Thymus (tissue), 14 donors: ENCODE measurements at places on chromosomes 3 and 15.
A peak's percentile ranks its signal among the peaks of the same experiment; 100 is the strongest.

DNA sequence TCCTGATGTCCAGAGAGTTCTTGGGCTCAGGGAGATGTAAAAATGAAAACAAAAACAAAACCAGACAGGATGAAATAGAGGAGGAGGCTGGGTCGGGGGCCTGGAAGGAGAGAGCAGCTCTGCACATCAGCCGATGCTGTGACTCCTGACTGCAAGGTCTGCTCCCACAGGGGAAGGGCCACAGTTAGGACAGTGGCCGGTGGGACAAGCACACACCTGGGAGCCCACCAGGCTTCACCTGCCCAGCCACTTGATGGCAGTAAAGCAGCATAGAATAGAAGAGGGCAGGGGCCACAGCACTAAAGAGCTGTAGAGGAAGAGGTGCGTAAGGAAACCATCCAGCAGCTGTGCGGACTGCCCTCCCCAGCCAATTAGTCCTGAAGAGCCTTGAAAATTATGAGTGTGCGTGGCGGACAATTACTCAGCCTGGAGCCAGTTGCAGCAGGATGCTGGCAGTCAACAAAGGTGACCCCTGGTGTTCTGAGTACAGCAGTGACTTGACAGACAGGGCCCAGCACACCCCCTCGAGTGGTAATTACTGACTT, 29.8 kb downstream of the ALS2CL start:
- DNase-seq = no peak

- no peak for DNase-seq
Measured at GRCh38 chr15:40067921-40068624, 29.1 kb upstream of the SRP14 start.

- no peak for DNase-seq
Measured at GRCh38 chr3:179063945-179064560, 7.6 kb downstream of the ZMAT3 start.

DNA sequence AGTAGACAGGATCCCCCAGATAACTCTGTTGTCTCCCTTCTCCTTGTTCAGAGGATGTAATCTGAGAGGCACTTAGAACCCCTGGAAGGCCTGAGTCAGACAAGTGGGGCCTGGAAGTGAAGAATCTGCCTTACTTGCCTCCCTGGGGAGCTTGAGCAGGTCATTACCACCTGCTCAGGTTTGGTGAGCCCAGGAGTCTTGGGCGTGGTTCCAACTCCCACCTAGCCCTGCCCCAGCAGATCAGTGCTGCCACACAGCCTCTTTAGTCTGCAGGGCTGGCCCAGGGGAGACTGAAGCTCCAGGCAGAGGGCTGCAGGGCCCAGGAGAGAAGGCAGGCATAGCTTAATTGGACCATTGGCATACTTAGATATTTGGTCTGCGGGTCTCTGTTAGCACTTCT, 230.0 kb downstream of the ERC2 start:
- DNase-seq = no peak

DNA sequence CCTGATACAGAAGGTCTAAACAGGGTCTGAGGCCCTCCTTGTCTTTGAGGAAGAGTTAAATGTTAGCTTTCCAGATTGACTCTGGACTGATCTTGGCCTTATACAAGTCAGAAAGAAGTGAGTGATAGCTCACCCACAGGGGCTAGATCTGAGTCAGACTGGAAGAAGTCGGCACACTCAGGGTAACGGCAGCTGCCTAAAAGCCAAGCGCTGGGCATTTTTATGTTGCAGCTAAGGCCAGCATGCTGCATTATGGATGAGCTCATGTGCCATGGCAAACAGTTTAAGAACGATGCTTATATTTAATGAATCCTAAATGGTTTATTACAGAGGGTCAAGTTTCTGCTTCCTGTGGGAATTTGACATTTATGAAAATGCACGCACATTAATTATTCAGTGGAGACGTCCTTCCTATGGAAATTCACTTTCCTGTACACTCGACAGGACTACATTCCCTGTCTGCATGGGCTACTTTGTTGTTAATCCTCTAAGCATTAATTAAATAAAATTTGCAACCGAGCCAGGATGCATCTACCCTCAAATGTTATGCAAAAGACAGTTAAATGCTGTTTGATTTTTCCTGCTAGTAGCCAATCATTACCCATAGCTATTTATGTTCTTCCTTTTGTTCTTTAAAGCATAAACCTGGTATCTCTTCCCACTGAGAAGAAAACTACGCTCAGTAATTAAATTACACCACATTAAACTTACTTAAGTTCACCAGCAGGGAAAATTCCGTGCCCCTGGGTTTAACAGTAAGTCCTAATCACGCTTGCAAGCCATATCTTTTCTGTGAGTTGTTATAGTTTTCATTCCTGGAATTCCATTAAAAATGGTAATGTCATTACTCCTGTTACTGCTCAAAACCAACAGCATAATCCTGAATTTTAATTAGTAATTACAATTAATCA, 762.7 kb upstream of the CFAP20DC start:
- DNase-seq = no peak

- no peak for DNase-seq
Measured at GRCh38 chr3:64131725-64132469, 93.4 kb downstream of the PRICKLE2 start.

GRCh38 chr3:188860147-188860546, 311.6 kb upstream of the TPRG1 start:
- no peak for DNase-seq

- no peak for DNase-seq
Measured at GRCh38 chr3:183591881-183592521, 36.5 kb upstream of the KLHL6 start.

DNA sequence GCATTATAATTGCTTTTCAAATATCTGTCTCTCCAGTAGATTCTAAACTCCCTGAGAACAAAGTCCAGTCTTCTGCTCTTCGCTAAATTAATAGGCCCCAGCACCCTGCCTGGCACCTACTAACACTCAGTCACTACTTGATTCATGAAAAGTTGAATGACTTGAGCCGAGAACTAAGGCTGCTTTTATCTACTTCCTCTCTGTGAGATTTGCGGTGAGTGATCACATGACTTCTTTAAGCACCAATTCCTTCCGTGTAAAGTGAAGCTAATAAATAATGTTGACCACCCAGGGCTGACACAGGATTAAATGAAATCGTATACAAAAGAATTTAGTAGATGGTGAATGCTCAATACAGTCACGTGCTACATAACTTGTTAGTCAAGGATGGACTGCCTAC, 44.6 kb upstream of the PGPEP1L start:
- no peak for DNase-seq

DNA sequence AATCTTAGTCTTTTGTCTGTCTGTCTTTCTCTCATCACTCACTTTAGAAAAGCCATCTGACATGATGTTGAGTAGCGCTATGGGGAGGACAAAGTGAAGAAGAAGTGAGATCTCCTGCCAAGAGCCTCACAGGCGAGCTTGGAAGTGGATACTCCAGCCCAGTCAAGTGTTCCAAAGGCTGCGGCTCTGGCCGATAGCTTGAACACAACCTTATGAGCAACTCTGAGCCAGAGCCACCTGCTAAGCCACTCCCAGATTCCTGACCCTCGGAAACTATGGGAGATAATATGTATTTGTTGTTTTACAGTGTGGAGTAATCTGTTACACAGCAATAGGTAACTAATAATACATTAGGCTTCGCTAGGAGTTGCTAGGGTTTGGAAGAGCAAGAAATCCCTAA, 76.2 kb downstream of the MB21D2 start:
- no peak for DNase-seq

DNA sequence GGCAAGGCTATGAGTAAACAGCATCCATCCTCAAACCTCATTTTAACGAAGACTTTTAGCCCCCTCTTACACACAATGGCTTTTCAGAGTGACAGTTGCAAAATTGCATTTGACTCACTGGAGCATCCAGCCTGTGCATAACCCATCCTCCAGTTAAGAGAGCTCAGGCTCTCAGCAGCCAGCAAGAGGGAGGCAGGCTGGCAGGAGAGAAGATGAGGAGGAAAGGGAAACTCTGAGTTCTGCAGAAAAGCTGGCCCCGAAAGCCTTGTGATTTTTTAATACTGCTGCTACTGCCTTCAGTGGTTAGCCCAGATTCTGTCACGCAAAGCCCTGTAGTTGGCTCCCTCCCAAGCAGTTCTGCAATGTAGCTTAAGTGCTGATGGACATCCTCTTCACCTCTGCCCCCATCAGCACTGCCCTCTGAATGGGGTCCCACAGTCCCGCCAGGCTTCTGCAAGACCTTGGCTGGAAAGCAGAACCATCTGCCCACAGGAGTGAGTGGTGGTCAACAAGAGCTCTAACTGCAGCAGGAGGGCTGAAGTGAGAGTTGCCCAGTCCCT, 371.3 kb downstream of the EPHB1 start:
- no peak for DNase-seq

GRCh38 chr3:31576521-31576920, 43.8 kb downstream of the STT3B start:
- DNase-seq = no peak

GRCh38 chr15:52787549-52788098, 2.5 kb downstream of the ONECUT1 start:
- DNase-seq = no peak

- no peak for DNase-seq
Measured at GRCh38 chr15:26806574-26806973, 33.7 kb upstream of the GABRB3 start.

- no peak for DNase-seq
Measured at GRCh38 chr3:82572721-82573120, 811.3 kb upstream of the GBE1 start.

- DNase-seq = no peak
Measured at GRCh38 chr3:169661361-169662131, 2.0 kb downstream of the MECOM start.

DNA sequence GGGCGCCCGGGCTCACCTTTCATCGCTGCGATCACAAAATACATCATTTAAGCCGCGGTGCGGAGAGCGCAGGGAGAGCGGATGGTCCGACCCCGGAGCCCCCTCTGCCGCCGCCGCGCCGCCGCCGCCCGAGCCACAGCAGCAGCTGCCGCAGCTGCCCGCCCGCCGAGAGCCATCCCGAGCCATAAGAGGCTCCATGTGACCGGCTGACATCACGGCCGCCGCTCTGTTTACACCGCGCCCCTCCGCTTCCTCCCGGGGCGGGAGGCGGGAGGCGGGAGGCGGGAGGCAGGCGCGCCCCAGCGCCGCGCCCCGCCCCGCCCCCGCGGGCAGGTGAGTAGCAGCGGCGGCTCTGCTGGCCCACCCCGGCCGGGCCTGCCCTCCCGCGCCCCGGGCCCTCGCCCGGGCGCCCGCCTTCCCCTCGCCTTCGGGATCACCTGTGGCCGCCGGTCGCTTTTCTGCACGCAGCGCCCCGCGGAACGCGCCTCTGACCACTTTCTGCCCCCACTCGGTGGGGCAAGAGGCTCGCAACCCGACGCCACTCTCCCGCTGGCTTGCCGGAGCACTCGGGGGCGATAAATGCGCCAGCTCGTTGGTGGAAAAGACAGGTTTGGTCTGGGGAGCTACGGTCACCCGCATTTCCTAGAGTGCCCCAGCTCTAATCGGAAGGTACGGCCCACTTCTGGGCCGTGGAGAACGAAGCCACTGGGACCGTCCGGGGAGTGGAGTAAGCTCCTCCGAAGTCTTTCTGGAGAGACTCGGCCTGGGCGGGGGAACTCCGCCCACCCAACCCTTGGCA, 113.6 kb upstream of the ICE2 start:
- peak; percentile 68 for DNase-seq

DNA sequence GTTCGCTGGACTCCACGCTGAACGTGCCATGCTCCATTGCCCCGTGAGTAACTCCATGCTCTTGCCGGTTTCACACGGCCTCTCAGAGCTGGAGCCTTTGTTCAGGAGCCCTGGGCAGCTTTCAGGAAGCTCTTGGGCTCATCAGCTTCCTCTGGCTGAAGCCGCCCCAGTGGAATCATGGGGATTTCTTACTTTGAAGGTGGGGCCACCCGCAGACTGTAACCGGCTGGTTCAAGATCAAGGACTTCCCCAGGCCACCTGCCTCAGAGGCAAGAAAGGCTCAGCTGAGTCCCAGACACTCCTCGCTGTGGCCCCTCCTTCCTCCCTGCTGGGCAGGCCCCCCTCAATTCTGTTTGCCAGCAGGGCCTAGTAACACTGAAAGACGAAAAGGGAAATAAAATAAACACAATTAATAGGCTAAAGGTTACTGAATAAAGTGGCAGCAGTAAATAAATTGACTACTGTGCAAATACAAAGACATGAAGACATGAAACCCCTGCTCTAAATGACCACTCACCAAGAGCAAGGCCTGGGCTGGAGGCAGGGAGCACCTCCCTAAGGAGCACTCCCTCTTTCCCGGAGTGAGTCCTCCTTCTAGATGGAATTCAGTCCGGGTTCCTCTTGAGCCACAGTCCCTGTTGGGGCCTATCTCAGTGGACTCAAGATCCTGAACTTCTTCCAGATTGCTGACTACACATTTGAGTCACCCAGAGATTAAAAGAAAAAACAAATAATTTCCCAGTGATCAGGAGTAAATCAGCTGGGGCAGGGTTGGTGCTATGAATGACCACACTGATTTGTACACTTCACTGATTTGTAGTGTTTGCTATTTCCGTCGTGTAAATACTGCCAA, 51.0 kb downstream of the ZDHHC19 start:
- peak; percentile 48 for DNase-seq

DNA sequence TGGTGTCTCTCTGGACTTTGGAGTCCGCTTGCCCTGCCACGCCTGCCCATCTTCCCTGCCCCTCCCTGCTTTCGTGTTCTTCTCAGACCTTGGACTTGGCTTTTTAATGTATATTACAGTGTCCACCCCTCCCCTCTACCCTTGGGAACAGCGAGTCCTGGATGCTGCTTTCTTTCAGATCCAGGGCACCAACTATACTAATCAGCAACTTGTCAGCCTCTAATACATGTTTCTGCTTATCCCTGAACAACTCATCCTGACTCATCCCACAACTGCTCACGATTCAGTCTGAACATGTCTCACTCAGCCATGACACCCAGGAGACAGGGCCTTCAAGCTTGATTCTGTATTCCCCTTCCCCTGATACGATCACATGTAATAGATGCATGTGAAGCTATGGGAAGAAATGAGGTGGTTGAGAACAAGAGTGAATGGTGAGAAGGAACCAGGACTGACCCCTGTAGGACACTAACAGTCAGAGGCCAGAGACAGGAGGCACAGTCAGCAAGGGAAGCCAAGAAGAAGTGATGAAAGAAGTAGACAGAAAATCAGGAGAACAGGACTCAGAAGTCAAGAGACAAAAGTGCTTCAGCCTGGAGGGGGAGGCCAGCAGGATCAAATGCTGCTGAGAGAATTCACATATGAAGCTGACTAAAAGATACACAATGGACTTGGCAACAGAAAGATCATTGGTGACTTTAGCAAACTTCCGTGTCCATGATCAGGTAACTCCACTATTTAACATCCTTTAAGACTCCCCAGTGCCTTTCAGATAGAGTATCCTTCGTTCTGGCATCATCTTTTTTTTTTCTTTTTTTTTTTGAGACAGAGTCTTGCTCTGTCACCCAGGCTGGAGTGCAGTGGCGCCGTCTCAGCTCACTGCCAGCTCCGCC, 35.4 kb downstream of the BCL2L10 start:
- DNase-seq = no peak

GRCh38 chr3:141379250-141379966, 11.1 kb downstream of the ZBTB38 start:
- DNase-seq = no peak
